ENCODE measurements at places on chromosomes 3 and 15. TPM values are rescaled to one million over a fixed set of nuclear protein-coding genes. Genes with fewer than 3 reads are reported as not detected.

The RLBP1 gene
- total RNA-seq = not detected

The PIERCE2 gene
- 0.31 TPM for total RNA-seq

The NPTN gene
- total RNA-seq = 41.0 TPM

The NOX5 gene
- not detected for total RNA-seq

The TMC3 gene
- total RNA-seq = not detected

The ZNF80 gene
- total RNA-seq = 1.3 TPM

The EXD1 gene
- total RNA-seq = not detected

The GCSAM gene
- total RNA-seq = 8.5 TPM

The UTS2B gene
- total RNA-seq = not detected

The ACTC1 gene
- total RNA-seq = not detected

The GHSR gene
- not detected for total RNA-seq

The HOMER2 gene
- 3.1 TPM for total RNA-seq

The CIDEC gene
- total RNA-seq = 0.18 TPM

DNA sequence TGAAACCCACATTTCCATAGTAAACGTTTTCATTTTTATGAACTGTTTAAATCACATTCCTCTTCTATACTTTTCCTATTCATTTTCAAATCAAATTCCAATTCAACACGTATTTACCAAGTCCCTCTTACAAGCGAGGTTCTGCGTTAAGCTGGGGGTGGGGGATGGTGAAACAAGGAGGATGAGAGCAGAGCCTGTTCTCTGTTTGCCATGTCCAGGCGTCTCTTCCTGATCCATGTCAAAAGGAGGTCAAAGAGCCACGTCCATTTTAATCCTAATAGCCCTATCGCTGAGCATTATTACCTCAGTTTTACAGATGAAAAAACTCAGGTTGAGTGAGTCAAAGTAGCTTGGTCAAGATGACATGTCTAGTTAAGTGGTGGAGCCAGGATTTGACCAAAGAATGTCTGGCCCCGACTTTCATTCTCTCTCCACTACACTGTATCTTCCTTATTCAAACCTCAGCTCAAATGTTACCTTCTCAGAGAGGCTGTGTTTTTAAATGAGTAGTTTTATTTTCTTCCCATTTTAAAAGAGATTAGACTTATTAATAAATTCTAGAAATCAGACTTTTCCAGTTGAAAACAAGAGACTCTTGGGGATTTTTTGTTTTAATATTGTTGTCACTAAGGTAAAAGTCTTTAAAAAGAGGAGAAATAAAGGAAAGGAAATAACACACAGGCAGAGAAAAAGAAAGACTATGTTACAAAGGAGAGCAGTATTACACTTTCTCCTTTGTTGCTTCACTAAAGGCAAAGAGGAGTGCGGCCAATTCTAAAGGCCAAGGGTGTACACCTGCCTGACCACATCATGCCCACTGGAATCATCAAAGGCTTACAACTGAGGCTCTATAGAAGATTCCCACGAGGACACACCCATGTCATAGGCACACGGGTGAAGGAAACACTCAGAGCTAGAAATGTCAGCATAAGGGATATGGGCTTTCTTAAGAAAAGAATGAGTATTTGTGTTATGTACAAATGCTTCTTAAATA lies 42.4 kb downstream of the MYO5A start:
- no peak for DNase-seq

- no peak for DNase-seq
Observed at GRCh38 chr3:62073038-62073437, 300.3 kb downstream of the FEZF2 start.

- no peak for DNase-seq
Observed at GRCh38 chr3:109382588-109382987, 45.2 kb upstream of the DPPA4 start.

DNA sequence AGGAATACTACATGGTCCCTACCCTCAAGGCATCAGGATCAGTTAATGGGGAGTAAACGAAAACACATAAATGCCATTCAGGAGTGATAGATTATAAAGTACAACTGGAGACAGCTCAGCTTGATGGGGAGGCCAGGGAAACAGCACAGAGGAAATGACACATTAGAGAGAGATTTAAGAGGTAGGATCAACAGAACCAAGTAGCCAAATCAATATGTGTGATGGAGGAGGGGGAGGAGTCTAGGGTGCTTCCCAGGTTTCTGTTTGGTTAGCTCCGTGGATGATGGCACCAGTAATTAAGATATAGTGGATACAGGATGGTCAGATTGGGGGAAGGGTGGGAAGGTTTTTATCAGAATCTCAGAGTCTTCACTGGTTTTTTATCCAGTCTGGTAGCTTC lies 229.5 kb upstream of the ROPN1 start:
- no peak for DNase-seq

- DNase-seq = no peak
Observed at GRCh38 chr15:83164771-83165404, 42.7 kb downstream of the HDGFL3 start.

DNA sequence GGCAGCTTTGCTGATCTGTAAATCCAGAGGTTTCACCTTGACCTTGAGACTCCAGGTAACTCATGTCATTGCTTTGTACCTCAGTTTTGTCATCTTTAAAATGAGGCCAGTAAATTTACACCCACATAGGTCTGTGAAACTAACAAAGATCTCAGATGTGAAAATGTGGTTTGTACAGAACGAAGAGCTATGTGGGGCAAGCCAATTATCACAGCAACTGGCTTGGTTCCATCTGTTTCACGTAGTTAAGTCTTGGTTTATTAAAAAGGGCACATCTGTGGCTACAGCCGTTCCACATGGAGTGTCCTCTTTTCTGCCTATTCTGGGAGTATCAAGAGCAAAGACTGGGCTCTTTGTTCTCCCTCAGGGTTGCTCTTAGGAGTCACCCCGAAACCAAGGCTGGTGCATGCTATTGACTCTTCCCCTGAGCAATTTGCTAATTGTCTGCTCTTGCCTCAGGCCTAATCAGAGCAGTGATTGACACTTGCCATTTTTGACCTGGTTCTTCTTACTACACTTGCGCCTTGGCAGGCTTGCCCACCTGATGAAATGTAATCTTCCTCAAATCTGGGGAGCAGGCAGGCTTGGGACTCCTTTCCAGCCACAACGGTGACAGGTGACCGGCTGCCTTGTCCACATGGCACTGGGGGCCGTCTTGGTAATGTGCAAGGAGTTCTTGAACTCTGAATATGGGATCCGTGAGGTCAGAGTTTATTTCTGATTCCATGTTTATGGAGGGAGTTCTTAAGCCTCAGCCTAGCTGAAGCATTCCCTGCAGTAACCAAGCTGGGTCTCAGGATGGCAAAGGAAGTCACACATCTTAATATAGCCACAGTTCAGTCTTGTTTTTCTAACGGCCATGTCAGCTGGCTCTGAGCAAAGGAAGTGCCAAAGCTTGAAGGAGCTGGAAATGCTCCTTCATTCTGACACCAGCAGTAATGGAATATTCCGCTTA lies 40.1 kb downstream of the EAF1 start:
- DNase-seq = no peak

GRCh38 chr3:169603661-169604060 lies 59.9 kb downstream of the MECOM start:
- DNase-seq = no peak

GRCh38 chr3:116155841-116156240 lies 289.4 kb downstream of the LSAMP start:
- no peak for DNase-seq

GRCh38 chr3:133812872-133813271 lies 7.3 kb downstream of the SRPRB start:
- DNase-seq = no peak

GRCh38 chr3:45646051-45646585 lies 43.1 kb upstream of the SACM1L start:
- no peak for DNase-seq

DNA sequence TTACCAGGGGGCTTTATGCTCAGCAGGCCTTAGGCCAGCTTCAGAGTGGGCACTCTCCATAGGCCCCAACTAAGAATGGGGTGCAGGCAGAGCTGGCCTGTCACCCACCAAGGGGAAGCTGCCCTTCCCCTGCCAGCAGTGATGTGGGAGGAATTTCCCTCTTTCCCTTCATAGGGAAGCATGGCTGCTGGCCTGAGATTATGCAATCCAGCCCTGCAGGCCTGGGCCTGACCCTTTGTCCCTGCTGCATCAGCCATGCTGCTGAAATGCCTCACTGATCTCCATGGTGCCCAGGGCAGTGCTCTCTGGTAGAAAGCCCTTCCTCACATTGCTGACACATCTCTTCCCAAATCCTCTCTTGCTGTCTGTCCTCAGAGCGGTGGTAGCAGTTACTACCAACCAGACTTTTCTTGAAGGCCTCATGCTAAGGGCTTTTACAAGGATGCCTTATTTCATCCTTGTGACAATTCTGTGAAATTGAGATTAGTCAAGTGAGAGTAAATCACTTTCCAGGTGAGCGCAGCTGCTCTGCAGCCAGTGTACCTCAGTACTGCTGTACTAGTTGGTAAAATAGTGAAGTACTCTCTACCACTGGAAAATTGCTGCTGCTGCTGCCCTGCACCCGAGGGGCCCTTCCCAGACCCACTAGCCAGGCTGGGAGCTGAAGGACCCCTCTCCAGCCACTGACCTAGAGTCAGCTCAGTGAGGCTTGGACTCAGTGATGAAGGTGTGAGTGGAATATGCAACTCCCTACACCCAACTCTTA lies 33.8 kb downstream of the MRAS start:
- DNase-seq = no peak

DNA sequence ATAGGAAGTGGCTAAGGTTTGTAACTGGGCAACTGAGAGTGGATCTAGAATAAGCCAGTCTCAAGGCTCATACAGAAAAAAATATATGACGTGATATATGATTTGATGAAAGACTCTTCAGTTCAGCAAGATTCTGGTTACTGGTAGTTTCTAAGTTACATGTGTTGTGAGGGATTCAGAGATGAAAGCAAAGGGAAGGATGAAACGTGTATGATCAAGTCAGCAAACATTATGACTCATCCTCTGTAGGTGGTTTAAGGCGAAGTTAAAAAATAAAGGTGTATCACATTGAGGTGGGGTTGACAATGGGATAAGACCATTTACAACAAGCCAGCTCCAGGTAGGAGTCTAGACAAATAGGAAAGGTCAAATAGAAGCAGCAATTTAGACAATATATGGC lies 16.2 kb downstream of the TERC start:
- no peak for DNase-seq

- peak; percentile 75 for DNase-seq
Observed at GRCh38 chr15:52078876-52079700, 33.5 kb downstream of the BCL2L10 start.

- DNase-seq = peak; percentile 76
Observed at GRCh38 chr15:80778964-80779657, at the start of gene CEMIP. Gene CEMIP, plus strand, starts transcription at chr15:80779370. Its CDS starts 94,510 bp downstream, at chr15:80873880.

DNA sequence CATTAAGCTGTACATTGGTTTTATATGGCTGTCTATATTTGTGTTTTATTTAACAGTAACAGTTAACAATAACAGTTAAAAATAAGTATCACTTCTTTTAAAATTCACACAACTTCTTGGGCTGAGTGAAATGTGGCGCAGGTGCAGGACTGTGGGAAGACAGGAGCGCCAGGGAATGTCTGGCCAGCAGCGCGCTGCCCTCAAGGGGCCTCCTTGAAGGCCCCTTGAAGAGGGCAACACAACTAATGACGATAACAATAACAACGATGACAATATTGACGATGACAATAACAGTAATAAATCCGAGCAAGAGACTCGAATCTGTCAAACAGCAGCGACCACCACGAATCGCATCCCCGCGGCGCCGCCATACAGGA lies 411 bp upstream of the PPP2R3A start:
- DNase-seq = no peak

DNA sequence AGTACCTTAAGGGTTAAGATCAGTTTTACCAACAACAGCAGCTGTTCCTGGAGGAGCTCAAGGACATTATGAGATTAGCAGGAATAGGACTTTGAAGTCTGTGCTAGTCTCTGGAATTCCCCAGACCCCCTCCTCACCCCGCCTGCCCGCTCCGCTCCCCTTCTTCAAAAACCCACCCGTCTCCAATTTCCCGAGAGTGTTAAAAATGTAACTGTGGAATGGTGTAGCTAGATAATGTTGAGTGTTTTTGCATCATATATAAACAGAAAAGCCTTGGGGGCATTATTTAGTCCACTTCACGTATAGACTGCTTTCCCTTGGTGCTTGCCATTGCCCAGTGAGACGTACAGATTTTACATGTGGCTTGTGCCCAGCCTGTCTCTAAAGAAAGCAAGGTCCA lies 65.0 kb upstream of the SEMA6D start:
- no peak for DNase-seq

DNA sequence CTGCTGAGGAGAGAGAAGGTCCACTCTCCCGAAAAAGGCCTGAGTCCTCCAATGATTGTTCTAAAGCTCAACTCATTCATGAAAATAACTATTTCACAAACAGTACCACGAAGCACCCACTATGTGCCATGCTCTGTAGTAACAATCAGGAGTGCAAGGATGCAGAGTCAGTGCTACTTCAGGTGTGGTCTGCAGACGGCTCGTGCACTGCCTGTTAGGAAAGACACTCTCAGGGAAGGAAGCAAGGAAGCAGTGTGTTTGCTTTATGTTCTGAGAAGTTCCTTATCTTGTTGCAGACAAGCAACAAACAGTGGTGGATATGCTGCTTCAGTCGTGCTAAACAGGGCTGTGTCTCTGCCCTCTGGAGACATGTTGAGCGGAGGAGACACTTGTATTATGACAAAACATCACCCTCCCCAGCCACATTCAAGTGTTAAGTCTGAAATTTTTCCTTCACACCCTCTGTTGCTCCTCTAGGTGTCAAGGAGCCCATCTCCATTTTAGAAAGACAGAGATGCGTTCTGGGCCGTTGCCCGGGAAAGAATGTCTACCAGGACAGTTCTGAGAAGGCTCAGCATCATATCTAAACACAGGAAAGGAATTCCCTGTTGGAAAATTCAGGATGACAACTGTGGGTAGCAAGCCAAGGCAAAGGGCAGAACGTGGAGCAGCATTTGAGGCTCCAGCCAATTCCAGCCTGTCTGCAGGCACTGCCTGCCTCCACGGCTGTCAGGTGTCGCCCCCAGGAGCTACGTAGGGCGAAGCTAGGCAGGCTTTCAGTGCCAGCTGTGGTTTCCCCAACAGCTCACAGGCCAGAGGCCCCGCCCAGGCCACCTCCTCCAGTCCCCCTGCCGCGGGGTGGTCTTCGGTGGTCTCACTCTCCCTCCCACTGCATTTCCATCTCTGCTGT lies 13.4 kb upstream of the ATP10A start:
- no peak for DNase-seq

- DNase-seq = no peak
Observed at GRCh38 chr3:114320246-114320645, 26.4 kb downstream of the TIGIT start.

GRCh38 chr3:98793971-98794370 lies 30.8 kb downstream of the ST3GAL6 start:
- DNase-seq = no peak

- DNase-seq = no peak
Observed at GRCh38 chr15:100050877-100051786, 290.6 kb downstream of the ADAMTS17 start.

- peak; percentile 44 for DNase-seq
Observed at GRCh38 chr15:92810418-92811138, 89.5 kb upstream of the CHD2 start.
